ENCODE measurements at places on chromosomes 6 and 20. TPM values are rescaled to one million over a fixed set of nuclear protein-coding genes. Genes with fewer than 3 reads are reported as not detected.

Gene DEF6
- total RNA-seq: 12.8 TPM

Gene NINL
- total RNA-seq: 34.4 TPM

Gene CST2
- not detected for total RNA-seq

Gene CALHM5
- total RNA-seq: 0.07 TPM

Gene C20orf202
- total RNA-seq: 0.22 TPM

Gene TMC2
- not detected for total RNA-seq

Gene FGD2
- total RNA-seq: 0.44 TPM

Gene PDYN
- total RNA-seq: 0.14 TPM

Gene MYB
- total RNA-seq: 5.1 TPM

Gene POU3F2
- 0.14 TPM for total RNA-seq

Gene SLC17A4
- 0.07 TPM for total RNA-seq

Gene CALHM4
- not detected for total RNA-seq

Gene SUMO4
- 0.73 TPM for total RNA-seq

Gene FOXC1
- 10.7 TPM for total RNA-seq

Gene NOP56
- total RNA-seq: 484 TPM

Gene OPN5
- not detected for total RNA-seq

Gene TMEM170B
- 5.4 TPM for total RNA-seq

Gene HFE
- 1.9 TPM for total RNA-seq

Gene PRDM1
- 0.78 TPM for total RNA-seq

Gene PTGIS
- 37.0 TPM for total RNA-seq

Gene CGA
- not detected for total RNA-seq

Gene TBC1D20
- total RNA-seq: 15.4 TPM

Gene LAMA2
- total RNA-seq: 6.4 TPM

Gene TFAP2A
- 0.30 TPM for total RNA-seq

Gene PRDM13
- total RNA-seq: 0.14 TPM

Gene DLGAP4
- total RNA-seq: 52.6 TPM

Gene UBE2C
- 249 TPM for total RNA-seq

Gene GNAS-AS1
- total RNA-seq: 13.4 TPM

Gene FNDC1
- 0.34 TPM for total RNA-seq

Gene ACTL10
- 1.5 TPM for total RNA-seq

Gene HLA-DOA
- total RNA-seq: 13.6 TPM

Gene C6orf118
- 0.25 TPM for total RNA-seq

Gene C6orf52
- total RNA-seq: 1.8 TPM

Gene NT5E
- total RNA-seq: 0.81 TPM

Gene ZDHHC14
- 11.6 TPM for total RNA-seq

Gene CTAGE9
- total RNA-seq: not detected

Gene AKAP12
- 65.0 TPM for total RNA-seq

Gene SLC4A11
- 39.5 TPM for total RNA-seq

Gene ELOVL2
- 1.1 TPM for total RNA-seq

Gene CTCFL
- total RNA-seq: 0.70 TPM

Gene TUBB2B
- total RNA-seq: 627 TPM

Gene TBPL1
- total RNA-seq: 39.8 TPM

Gene MLIP
- not detected for total RNA-seq

Gene ZNF391
- 9.4 TPM for total RNA-seq

Gene ESR1
- total RNA-seq: 1.3 TPM

Gene RSPH3
- 3.2 TPM for total RNA-seq

Gene B3GALT4
- 4.1 TPM for total RNA-seq

Gene PHACTR1
- total RNA-seq: 15.5 TPM

Gene ABHD16A
- total RNA-seq: 28.6 TPM

Gene TNF
- 0.23 TPM for total RNA-seq

Gene CCN5
- 0.16 TPM for total RNA-seq

Gene RCAN2
- 3.9 TPM for total RNA-seq

Data from WTC11 (cell line).